ENCODE measurements at places on chromosomes 16 and 17. TPM values are rescaled to one million over a fixed set of nuclear protein-coding genes. Genes with fewer than 3 reads are reported as not detected.

DNA sequence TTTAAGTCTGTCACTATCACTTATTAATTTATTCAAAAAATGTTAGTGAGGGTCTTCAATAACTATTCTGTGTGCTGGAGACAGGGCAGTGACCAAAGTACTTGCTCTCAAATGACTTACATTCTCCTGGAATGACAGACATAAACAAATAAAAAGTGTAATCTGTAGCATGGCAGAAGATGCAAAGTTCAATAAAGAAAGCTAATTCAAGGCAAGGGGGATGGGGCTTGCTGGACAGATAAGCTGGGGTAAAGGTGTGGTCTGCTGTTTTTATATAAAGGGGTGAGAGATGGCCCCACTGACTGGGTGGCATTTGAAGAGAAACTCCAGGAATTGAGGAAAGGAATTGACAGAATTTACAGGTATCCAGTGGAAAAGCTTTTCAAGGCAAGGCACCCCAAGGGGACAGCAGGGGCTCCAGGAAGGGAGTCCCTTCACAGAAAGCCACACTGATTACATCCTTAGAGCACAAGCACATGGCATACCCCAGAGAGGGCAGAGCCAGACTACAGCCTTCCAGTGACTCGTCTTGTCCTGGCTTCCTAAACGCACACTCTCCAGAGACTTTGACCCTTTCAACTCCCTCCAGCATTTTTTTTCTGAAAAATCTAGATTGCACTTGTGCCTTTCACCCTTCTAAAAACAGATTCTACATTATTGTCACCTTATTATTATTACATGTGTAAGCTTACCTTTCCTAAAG, 123.7 kb upstream of the HS3ST3A1 start:
- H3K27ac ChIP-seq = no peak overlapping the region
- no peak for DNase-seq
- H3K27me3 ChIP-seq = no peaks in the 10 kb centered on the region
- no peaks in the 10 kb centered on the region for H3K4me1 ChIP-seq
- H3K4me3 ChIP-seq = no peak overlapping the region

- H3K27me3 ChIP-seq = peaks cover 19% of the 10 kb centered on the region
- H3K36me3 ChIP-seq = no peaks in the 10 kb centered on the region
- H3K4me3 ChIP-seq = no peak overlapping the region
- DNase-seq = no peak
Measured at GRCh38 chr16:84643180-84643583, 5.1 kb upstream of the KLHL36 start.

DNA sequence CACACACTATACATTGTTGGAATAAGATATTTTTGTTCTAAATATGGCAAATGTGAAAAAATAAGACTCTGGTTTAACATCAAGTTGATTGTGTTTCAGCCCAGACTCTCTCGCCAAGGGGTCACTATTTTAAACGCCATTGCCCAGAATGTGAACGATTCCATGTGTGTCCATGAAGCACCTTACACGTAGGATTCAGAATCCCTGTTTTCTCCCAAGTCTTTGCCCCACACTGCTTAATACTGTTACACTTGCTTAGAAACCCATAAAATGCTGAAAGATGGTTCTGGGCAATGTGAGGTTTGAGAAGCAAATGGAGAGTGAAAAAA, 7.7 kb downstream of the HS3ST3B1 start:
- peak overlapping the region; percentile 76 for H3K4me3 ChIP-seq
- H3K27me3 ChIP-seq = no peaks in the 10 kb centered on the region
- H3K4me1 ChIP-seq = peaks cover 54% of the 10 kb centered on the region
- H3K27ac ChIP-seq = peak overlapping the region; percentile 3

- H3K27me3 ChIP-seq = peaks cover 40% of the 10 kb centered on the region
- H3K4me1 ChIP-seq = peaks cover 30% of the 10 kb centered on the region
- DNase-seq = no peak
- no peak overlapping the region for H3K4me3 ChIP-seq
- no peaks in the 10 kb centered on the region for H3K36me3 ChIP-seq
Measured at GRCh38 chr17:57875290-57876022, 25.6 kb upstream of the MRPS23 start.

GRCh38 chr17:10120109-10120485, 78.3 kb downstream of the GAS7 start:
- H3K27ac ChIP-seq = peak overlapping the region; percentile 60
- DNase-seq = no peak
- peak overlapping the region; percentile 20 for H3K4me3 ChIP-seq
- no peaks in the 10 kb centered on the region for H3K27me3 ChIP-seq
- H3K36me3 ChIP-seq = peaks cover 3% of the 10 kb centered on the region

DNA sequence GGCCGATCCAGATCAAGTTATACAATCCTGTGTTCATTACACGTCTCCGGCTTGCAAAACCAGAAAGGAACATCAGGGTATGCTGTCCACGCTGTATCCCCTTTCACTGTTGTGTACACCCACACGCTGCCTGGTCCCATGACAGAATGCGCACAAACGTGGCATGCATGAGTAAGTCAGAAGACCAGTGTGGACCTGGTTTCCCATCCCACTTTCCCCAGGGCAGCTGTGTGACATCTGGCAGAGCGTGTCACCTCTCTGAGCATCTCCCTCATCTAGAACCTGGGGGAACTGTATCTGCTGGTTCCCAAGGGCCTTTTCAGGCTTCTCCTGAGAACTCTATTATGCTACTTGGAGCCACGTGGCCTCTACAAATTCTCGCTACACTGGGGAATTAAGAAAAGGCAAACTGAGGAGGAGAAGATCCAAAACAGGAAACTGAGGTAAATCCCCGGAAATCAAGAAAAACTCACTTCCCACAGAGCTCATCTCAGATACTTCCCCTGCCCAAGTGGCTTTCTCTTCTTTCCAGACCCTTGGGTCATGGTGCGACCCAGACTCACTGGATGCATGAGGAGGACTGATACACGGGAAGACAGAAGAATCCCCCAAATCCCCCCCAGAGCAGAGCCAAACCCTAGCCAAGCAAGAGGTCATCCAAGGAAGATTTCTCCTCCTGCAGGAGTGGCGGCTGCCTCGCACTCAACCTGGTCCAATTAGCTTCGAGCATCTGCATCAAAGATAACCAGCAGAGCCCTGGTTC, 139.3 kb downstream of the GAS7 start:
- no peak for DNase-seq
- peaks cover 14% of the 10 kb centered on the region for H3K4me1 ChIP-seq
- H3K27ac ChIP-seq = no peak overlapping the region
- H3K36me3 ChIP-seq = no peaks in the 10 kb centered on the region
- no peak overlapping the region for H3K4me3 ChIP-seq

DNA sequence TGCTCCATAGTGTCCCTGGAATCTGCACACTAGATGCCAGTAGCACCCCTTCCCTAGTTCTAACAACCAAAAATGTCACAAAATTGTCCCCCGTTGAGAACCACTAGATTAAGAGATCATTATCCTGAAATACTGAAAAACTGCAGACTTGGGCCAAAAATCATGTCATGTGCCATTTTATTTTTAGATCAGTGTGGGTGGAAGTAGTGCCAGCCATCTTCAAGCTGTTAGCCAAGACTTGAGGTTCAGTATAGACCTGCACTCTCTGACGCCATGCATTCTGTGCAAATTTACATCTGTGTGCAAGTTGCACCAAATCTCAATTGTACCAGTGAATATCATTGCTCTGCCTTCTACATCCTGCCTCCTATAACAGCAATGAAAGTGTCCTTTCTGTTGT, 31.5 kb upstream of the NOL11 start:
- H3K36me3 ChIP-seq = peaks cover 17% of the 10 kb centered on the region
- no peak for DNase-seq
- peaks cover 5% of the 10 kb centered on the region for H3K4me1 ChIP-seq

DNA sequence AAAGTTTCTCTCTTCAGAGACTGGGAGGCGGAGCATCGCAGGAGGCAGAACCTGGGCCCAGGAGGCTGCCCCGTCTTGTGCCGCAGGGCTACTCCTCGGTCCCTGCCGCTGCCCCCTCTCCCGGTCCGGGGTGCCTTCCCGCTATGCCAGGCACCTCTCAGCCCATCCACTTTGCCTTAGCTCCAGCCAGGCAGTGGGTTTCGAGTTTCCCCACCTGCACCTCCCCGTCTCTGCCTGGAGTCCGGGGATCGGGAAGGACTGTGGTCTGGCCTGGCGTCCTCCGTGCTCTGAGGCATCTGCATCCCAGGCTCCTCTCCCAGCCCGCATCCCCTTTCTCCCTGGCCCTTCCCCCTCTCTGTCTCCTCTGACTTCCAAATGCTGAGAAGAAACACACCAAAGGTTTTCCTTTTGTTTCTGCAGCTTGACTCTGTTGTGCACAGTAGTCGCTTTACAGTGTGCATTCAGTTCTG, 26.8 kb upstream of the PIK3R6 start:
- peaks cover 73% of the 10 kb centered on the region for H3K36me3 ChIP-seq
- peaks cover 65% of the 10 kb centered on the region for H3K4me1 ChIP-seq
- no peak overlapping the region for H3K4me3 ChIP-seq
- H3K27ac ChIP-seq = no peak overlapping the region

DNA sequence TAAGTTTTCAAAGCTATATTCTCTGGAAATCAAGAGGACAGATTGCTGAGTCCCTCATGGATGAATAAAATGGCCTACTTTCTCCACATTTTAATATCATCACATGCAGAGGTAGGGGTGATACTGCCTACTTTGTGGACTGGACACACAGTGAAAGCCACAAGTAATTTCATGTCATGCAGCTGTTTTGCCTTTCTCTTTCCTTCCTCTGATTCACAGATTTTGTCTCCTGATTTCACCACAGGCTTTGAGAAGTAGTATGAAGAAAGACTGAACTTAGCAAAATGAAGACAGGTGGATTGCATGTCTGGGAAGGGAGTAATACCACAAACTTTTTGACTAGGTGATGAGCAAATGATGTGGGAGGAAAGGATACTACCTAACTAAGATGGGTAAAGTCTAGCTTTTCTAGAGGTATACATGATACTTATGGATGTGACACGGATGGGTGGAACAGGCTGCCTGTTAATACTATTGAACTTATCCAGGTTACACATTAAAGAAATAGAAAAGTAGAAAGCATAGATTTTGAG, 478.4 kb upstream of the GOT2 start:
- no peak for DNase-seq
- H3K4me1 ChIP-seq = no peaks in the 10 kb centered on the region
- no peak overlapping the region for H3K4me3 ChIP-seq
- H3K27ac ChIP-seq = no peak overlapping the region

- DNase-seq = no peak
- H3K36me3 ChIP-seq = no peaks in the 10 kb centered on the region
- H3K27ac ChIP-seq = no peak overlapping the region
- H3K4me3 ChIP-seq = no peak overlapping the region
Measured at GRCh38 chr17:801660-802059, 19.5 kb downstream of the MRM3 start.

DNA sequence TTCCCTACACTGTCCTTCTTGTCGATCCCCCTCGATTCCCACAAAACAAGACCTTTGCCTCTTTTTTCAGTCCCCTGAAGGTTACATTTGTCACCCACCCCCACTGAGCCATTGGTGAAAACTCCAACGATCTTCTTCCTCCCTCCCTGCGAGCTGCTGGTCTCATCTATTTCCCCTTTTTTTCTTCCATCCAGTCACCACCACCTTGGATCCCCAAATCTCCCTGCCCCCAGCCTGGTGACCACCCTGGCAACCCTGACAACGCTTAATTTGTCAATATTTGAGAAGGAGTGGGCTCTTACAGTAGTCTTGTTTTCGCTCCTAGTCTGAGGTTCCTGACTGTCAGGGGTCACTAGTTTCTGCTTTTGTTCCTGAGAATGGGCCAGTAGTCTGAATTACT, 62.9 kb downstream of the SMPD3 start:
- peaks cover 10% of the 10 kb centered on the region for H3K4me1 ChIP-seq
- DNase-seq = no peak
- H3K27me3 ChIP-seq = peaks cover 34% of the 10 kb centered on the region
- no peak overlapping the region for H3K4me3 ChIP-seq

GRCh38 chr17:7707446-7707845, 2.4 kb downstream of the EFNB3 start:
- peaks cover 6% of the 10 kb centered on the region for H3K36me3 ChIP-seq
- peaks cover 45% of the 10 kb centered on the region for H3K27me3 ChIP-seq
- DNase-seq = no peak
- H3K4me3 ChIP-seq = no peak overlapping the region
- no peak overlapping the region for H3K27ac ChIP-seq

DNA sequence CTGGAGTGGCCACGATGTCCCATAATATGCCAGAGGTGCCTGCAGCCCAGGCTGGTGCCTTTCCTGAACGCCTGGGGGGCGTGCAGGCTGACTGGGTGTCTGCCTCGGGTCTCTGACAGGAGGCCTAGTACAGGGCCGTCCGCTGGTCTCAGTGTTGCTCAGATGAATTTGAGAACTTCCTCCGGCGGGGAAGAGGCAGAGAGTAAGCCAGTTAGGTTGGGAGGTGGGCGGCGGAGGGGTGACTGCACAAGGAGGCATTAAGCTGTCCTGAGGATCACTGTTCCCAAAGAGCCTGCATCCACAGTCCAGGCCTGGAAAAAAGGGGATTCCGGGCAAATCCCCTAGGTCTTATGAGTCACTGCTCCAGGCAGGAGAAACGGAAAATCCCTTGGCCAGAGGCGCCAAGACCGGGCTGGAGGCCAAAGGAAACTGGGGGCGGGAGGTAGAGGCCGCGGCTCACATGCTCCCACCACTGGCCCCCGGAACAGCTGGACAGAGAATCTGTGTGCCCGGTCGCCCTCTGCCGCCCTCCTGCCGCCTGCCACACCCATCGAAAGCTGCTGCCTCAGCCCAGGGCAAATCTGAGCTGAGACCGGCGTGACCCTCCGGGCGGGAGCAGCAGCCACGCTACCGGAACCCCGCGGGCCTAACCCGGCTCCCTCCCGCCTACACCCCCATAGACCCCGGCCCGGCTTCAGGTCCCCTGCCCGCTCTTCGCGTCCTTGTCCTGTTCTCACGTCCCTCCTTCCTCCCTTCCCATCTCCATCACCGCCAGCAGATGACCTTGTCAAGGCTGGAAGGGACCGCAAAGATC, 1.2 kb downstream of the TRIM47 start:
- peak overlapping the region; percentile 91 for H3K4me3 ChIP-seq
- peaks cover 26% of the 10 kb centered on the region for H3K36me3 ChIP-seq
- peak; percentile 56 for DNase-seq
- H3K4me1 ChIP-seq = peaks cover 56% of the 10 kb centered on the region

Gene TBX4
- not detected for total RNA-seq

Gene DPEP1
- total RNA-seq = not detected

Gene SLC16A13
- 14.8 TPM for total RNA-seq

Gene STXBP4
- total RNA-seq = 7.6 TPM

Gene ACE
- total RNA-seq = not detected

Gene TM4SF5
- total RNA-seq = not detected

Gene LLGL1
- 27.3 TPM for total RNA-seq

Gene KRTAP4-5
- not detected for total RNA-seq

Gene ENPP7
- not detected for total RNA-seq

Gene ACSF2
- 33.1 TPM for total RNA-seq

Data from activated CD8-positive, alpha-beta T cell treated with anti-CD3 and anti-CD28 coated beads, Interleukin-2, amount 10 ng/mL, durations not matched to agents 7 days and 5 days (primary cell).